ENCODE measurements at places on chromosomes 6 and 20.

DNA sequence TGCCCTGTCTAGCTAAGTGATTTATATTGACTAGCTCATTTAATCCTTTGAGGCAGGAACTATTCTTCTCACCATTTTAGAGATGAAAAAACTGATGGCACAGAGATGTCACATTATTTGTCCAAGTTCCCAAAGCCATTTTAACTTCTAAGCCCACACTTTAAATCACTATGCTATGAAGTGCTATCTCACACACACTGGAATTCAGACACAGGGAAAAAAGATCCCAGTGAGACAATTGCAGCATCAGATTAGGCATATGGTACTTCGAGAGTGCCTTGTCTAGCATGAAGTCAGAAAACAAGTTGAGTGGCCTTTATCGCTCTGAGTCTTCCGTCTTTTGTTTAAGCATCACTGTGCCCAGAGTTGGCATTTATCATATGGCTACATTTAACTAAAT is 54.1 kb upstream of the PDE7B start:
- no peak for DNase-seq

GRCh38 chr6:55669028-55669427 is 90.0 kb upstream of the HMGCLL1 start:
- DNase-seq: no peak

DNA sequence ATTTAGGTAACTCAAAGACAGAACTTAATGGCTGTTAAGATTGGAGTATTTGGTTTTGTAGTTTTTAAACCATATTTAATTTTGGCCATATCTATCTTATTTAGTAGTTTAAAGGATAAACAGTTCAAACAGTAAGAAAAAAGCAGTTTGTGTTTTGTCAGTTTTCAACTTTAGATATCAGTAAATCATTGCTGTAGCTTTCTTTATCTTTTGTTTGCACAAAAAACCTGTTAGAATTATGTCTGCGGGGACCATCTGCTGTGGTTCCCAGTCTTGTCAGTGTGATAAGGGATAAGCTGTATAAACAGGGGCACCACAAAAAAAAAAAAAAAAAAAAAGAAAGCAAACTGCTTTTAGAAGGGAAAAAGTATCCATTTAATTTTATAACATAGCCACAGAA is 40.9 kb downstream of the CDKAL1 start:
- DNase-seq: no peak

DNA sequence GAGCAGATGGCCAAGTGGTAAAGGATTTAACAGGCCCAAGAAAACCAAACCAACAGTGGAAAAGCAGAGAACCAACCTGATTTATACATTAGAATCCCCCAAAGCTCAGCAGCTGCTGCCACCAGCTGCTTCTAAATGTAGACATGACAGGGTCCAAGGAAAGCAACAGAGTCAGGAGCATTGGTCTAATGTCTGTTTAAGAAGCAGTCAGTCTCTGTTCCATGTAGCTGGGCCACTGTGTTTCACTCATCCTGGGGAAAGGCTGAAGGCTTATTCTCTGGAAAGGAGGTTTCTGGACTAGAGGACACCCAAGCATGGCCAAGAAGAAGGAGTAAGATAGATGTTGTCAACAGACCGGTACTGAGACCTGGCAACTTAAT is 75.4 kb downstream of the TMEM244 start:
- DNase-seq: no peak

DNA sequence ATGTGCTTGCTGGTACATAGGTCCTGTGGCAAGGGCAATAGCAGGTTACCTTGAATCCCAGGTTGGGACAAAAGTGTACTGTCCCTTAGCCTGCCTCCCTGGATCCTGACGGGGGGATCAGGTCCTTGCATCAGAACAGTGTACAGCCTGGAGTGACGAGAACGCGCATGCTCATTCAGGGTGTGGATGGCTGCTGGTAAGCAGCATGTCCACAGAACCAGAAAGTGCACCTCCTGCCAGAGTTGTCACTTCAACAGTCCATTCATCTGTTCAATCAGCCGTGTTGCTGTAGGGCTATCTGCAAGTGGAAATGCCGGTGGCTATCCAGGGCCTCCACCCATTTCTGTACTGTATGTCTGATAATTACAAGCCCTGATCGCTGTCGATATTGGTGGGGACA is 236.3 kb upstream of the SOX4 start:
- DNase-seq: no peak
